ENCODE measurements at places on chromosomes 7 and 10.

- DNase-seq, result no peak
Observed at GRCh38 chr7:50697748-50698147, 84.9 kb downstream of the GRB10 start.

DNA sequence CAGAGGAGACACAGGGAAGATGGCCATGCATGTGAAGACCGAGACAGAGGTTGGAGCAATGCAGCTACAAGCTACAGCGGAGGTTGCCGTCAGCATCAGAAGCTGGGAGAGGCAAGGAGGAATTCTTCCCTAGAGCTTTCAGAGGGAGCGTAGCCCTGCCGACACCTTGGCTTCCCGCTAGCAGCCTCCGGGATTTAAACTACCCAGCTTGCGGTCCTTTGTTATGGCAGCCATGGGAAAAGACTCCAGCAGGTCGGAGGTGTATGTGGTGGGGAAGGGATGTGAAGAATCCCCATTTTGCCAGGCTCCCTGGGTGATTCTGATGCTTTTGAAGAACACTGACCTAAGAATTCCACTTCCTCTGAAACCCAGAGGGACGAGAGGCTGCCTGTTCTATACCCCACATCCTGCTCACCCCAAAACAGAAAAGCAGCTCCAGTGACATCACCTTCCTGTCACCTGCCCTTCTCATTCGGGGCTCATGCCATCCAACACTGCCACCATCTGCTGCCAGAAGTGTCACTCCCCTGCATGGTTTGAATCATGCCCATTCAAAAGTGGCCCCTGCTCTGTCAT lies 3.3 kb upstream of the SEPHS1 start:
- no peak for DNase-seq

DNA sequence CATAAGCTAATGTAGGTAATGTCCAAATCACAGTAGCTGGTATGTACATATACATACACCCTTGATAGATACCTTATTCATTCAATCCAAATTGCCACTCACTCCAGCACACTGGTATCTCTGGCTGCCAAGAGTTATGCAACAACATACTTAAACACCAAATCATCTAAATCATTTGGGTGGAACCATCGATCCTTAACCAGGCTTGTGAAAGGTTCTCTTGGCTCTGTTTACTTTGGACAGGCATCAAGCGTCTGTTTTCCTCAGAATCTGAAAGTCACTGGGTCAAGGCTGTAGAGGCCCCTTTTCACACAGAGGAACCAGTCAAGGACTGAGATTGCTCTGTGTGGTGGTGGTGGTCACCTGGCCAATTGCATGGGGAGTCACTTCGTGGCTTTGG lies 24.6 kb downstream of the JAZF1 start:
- no peak for DNase-seq

DNA sequence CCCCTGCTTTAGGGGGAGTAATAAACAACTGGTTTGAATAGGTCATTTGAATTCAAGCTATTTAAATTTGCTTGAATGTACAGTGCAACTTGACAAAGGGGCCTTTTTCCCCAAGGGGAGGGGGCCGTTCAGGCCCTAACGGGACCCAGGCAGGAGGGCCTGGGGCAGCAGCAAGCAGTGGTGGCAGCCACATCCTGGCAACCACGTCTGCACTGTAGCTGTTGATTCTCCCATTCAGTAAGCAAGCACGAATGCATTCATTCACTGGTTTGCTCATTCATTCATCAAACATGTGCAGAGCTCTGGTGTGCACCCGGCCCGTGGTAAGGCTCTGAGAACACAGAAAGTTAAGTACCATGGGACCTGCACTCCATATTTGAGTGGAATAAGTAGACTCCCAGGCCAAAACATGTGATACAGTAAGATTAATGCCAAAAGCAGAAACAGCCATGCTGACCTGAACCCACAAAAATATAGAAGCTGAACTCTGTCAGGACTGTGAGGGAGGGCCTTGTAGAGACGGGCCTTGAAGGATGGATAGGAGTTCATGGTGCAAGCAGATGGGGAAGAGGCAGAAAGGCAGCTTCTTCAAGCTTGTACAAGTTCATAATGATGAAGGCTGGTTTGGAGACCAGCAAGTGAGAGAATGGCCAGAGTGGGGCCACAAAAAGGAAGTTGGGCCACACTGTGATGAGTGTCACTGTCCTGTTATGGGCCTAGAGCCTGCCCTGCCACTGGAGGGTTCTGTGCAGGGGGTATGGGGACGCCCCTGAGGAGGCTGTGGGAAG lies 29.3 kb upstream of the C10orf53 start:
- DNase-seq, result no peak

DNA sequence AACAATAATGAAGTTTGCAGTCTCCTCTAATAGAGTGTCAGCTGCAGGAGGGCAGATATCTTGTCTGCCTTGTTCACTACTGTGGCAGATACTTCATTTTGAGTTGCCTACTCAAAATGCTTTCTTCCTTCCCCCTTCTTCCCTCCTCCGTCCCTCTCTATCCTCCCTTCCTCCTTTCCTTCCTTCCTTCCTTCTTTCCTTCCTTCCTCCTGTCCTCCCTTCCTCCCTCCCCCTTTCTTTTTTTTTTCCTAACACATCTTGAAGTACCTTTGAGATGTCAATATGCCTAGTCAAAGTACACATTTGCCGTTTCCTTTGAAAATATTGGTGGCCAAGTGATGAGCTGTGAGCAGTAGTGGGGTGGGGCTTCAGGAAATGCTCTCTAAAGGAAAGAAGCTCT lies 18.7 kb upstream of the ST7 start:
- DNase-seq, result no peak

DNA sequence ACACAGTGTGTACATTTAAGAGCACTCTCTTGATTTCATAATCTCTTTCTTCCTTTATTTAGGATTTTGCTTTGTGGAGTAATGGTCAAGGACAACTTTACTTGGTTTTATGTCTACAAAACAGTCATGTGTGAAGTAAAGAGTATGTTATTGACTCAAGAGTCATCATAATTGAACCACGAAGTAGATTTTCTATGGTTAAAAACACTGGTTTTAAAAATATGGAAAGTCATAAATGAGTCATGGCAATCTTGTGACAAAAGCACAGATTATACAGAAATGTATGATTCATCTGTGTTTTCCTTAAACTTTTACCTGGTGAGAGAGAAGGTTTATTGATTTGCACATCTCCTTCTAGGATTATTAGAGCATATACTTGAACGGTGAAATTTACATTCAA lies 969.7 kb downstream of the GATA3 start:
- no peak for DNase-seq
